ENCODE measurements at places on chromosomes 7 and 10.

DNA sequence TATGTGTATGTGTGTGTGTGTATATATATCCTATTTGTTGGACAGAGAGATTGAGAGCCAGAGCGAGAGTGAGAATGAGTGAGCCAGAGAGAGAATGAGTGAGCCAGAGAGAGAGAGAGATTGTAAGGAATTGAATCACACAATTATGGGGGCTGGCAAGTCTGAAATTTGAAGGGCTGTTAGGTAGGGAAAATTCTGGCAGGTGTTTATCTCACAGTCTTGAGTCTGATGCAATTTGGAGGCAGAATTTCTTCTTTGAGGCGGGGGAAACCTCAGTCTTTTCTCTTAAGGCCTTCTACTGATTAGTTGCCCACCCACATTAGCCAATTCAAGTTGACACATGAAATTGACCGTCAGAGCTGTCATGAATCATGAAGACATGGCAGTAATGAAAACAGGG is 41.0 kb upstream of the WASL start:
- DNase-seq = no peak

DNA sequence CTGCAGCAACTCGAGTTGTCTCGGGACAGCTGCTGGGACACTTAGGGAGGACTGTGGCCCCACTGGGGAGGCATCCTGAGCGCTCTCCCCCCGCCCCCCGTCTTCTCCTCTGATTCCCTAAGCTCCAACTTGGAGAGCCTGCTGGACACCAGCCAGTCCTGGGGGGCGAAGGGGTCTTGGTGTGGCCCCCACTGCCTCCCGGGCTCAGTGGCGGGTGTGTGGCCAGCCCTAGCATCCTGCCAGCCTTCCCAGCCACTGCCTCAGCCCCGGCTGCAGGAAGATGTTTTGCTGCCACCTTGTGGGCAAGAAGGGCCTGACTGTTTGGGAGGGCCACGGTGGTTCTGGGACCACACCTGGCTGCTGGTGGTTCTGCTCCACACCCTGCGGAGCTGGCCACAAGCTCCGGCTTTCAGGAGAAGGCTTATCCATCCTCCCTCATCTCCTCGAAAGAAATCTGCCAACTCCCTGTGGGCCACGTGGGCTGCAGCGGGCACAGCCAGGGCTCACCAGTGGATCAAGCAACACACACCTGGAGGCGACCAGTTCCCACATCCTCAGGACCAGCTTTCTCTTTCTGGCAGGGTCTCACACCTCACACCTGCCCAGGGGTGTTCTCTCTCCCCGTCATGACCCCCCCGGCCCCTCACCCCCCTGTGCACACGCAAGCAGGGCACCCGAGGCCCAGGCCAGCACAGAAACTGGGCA is 24.8 kb downstream of the AGAP3 start:
- DNase-seq = peak; percentile 52

GRCh38 chr10:101290881-101291280 is 61.6 kb upstream of the LBX1 start:
- DNase-seq = no peak

GRCh38 chr10:71083716-71083975 is 128.7 kb upstream of the UNC5B start:
- DNase-seq = no peak

- DNase-seq = peak; percentile 35
Observed at GRCh38 chr10:118241229-118242137, 100.6 kb downstream of the FAM204A start.

GRCh38 chr7:83947260-83947659 is 247.3 kb downstream of the SEMA3A start:
- no peak for DNase-seq

- no peak for DNase-seq
Observed at GRCh38 chr10:79180414-79181221, 111.9 kb downstream of the ZMIZ1 start.

DNA sequence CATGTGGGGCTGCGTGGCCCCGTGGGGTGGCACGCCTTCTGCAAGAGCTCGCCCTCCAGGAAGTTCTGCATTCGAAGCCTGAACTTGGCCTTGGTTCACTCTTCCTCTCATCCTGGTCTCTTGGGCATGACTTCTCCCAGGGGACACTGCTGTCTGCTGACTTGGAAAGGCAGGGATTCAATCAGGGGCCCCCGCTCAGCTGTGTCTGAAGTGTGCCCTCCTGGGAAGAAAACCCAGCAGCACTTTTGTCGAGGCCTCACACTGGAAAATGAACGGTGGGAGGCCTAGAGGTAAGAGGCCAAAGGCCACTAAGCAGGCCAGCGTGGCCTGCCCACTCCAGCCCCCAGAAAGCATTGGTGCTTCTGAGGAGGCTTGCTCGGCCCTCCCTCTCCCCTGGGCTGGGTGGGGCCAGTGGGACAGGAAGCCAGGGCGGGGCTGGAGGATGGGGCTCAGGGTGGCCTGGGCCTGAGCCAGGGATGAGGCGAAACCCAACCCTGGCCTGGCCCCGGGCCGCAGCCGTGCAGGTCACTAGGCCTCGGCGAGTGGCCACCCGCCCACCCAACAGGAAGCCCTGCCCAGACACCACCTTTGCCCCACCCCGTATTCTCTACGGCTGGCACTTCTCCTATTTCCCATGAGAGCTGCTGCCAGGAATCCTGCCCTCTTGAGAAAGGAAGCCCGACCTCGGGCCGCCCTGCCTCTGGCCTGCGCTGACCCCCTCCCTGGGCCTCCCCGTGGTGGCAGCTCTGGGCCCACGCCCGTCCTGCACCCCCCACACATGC is 81.1 kb downstream of the ZMIZ1 start:
- DNase-seq = peak; percentile 99

DNA sequence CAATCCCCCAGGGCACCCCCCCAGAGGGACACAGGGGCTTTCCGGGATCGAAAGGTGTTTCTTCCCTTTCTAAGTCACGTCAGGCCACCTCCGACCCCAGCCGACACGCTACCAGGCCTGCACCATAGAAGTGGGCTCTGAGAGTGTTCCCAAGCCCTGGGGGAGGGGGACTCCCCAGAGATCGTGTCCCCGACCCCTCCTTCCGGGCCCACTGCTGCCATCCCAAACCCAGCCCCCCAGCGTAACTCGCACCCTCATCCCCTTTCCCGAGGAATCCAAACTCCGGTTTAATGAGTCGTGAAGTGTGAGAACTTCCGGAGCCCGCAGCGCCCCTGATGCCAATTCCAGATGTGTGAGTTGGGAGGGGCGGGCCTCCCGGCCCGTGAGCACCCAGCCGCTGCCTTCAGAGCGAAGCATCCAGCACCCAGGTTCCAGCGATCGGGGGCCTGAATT is 11.3 kb downstream of the UNCX start:
- DNase-seq = no peak

- no peak for DNase-seq
Observed at GRCh38 chr10:11516431-11516746, 95.1 kb downstream of the USP6NL start.

- no peak for DNase-seq
Observed at GRCh38 chr7:129009437-129009836, 45.5 kb downstream of the TNPO3 start.

GRCh38 chr7:85776691-85777345 is 590.0 kb upstream of the SEMA3D start:
- DNase-seq = no peak

GRCh38 chr7:80608336-80608735 is 30.1 kb upstream of the CD36 start:
- DNase-seq = no peak

- DNase-seq = no peak
Observed at GRCh38 chr7:44374007-44374763, 48.8 kb upstream of the CAMK2B start.

DNA sequence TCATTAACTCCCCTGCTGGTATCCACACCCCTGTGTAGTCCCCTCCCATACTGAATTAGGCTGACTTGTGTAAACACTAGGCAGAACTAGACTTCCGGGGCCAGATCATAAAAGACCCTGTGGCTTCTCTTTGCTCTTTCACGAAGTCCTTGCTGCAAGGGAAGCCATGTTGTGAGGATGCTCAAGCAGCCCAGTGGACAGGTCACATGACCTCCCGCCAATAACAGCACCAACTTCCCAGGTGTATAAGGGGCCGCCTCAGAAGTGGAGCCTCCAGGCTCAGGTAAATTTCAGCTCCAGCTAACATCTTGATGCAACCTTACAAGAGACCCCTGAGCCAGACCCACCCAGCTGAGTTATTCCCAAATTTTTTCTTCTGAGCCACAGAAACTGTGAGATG is 11.3 kb upstream of the FOXK1 start:
- DNase-seq = no peak

GRCh38 chr10:124249196-124249595 is 155.8 kb upstream of the CHST15 start:
- no peak for DNase-seq

DNA sequence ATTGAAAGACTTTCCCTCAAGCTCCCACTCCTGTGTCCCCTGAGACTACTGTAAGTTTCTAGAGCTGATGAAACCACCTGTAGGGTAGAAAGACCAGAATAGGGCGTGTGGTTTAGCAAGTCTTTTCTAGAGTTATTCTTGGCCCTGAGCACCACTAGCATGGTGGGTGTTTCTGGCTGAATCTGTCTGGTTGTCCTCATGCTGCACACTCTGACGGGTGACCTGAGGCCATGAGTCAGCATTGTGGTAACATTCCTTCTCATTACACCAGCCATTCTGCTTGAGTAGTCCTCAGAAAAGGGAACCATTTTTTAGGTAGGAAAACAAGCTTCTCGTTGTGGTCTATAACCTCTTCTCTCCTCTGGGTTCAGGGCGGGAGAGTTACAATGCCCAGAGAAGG is 250.3 kb downstream of the SNX13 start:
- DNase-seq = peak; percentile 72

- no peak for DNase-seq
Observed at GRCh38 chr10:22605168-22605567, 109.2 kb downstream of the PIP4K2A start.

GRCh38 chr10:91434041-91434440 is 23.9 kb downstream of the HECTD2 start:
- no peak for DNase-seq

DNA sequence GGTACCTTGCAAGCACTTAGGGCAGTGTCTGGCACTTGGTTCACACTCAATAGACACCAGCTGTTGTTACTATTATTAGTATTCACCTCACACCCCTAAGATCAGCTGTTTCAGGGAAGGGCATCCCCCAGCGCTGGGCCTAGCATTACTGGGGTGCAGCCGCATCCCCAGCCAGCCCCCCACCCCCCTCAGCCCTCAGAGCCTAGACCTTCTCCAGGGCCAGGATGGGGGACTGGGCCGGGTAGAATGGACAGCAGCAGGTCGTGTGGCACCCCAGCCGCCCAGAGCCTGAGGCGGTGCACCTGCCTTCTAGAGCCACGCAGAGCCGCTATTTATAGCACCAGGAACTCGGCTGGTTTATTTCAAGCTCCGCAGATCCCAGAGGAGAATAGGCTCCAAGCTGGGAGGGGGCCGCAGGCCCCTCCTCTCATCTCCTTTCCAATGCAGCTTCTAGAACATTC is 60.5 kb downstream of the GTF2IRD1 start:
- no peak for DNase-seq

DNA sequence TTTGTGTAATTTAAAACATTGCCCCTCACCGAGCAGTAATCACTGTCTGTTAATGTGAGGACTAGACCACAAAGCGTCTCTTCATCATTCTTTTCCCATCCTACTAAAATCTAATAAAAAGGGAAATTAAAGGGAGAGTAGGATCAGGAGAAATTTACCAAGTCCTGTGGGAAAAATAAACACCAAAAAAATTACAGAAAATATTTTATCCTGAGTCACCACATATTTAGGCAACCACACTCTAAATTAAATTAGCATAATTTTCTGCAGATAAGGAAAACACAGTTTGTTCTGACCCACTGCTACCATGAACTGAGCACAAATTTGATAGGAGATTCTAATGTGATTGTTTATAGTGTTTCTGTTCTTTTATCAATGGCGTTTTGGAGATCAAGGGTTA is 49.3 kb downstream of the CCDC6 start:
- no peak for DNase-seq

DNA sequence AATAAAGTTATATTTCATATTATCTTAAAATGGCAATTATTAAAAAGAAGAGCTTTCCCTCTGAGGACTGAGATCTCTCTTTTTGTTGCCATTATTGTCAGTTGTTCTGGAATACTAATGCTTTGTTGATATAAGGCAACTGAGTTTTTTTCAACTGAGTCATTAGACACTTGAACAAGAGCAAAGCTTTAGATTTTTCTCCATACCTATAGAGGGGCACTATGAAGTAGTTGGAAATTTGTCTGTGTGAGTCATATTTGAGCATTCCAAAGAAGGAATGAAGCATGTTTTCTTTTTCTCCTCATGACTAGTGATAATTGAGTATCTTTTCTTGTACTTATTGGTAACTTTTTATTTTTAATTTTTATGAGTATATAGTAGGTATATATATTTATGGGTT is 24.5 kb downstream of the RPA3 start:
- DNase-seq = no peak

GRCh38 chr7:46763344-46763743 is 818.6 kb downstream of the TNS3 start:
- DNase-seq = no peak

DNA sequence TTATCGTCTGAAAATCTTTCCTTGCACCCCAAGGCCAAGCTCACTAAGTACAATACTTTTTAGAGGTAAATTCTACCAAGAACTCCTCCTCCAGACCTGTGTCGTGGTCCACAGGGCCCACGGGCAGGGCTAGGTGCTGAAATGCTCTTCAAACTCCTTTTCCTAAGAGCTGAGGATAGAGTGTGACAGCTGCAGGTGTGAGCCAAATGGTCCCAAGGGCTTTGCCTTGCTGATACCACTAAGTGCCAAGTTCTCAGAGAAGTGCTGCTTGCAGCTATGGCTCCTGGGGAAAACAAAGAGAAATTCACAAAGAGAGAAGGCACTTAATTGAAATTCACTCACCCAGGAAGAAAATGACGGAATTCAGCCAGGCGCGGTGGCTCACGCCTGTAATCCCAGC is 868.9 kb upstream of the AUTS2 start:
- DNase-seq = no peak

- no peak for DNase-seq
Observed at GRCh38 chr7:94439893-94440381, 45.2 kb downstream of the COL1A2 start.

GRCh38 chr7:158354861-158355260 is 232.8 kb downstream of the PTPRN2 start:
- DNase-seq = no peak

- no peak for DNase-seq
Observed at GRCh38 chr10:14478201-14478600, 147.5 kb upstream of the FRMD4A start.

DNA sequence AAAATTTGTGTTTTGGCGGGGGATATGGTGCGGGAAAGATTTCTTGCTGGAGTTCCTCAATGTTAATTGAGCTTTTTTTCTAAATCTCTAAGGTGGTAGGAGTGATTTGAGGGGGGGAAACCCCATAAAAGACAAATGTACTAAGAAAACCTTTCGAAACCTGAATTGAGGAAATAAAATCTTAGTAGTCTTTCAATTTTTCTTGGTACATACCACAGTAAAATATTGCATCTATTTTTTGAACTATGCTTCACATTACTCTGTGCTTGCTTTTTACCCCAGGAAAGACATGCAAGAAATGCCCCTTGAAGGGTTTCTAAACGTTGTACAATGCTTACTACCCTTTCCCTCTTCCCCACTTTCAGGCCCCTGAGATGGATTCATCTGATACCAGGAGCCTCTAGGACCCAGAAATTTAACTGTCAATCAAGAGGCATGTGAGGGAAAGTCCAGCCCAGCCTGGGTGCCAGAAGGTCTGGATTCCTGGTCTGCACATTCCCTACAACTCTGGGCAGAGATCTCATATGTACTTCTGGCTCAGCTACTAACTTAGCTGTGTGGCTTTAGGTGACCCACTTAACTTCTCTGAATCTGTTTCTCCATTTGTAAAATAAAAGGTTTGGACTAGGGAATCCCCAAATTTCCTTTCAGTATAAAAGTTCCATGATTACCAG is 5.8 kb upstream of the PDCD4 start:
- DNase-seq = no peak

- no peak for DNase-seq
Observed at GRCh38 chr7:112150823-112151641, 55.2 kb downstream of the DOCK4 start.
